ENCODE measurements at places on chromosomes 2 and 18.

GRCh38 chr2:232420073-232420454, 13.4 kb downstream of the ALPG start:
- H3K36me3 ChIP-seq: no peaks in the 10 kb centered on the region
- H3K27ac ChIP-seq: no peak overlapping the region
- H3K4me3 ChIP-seq: no peak overlapping the region
- DNase-seq: no peak
- H3K27me3 ChIP-seq: peaks cover 64% of the 10 kb centered on the region

- H3K4me3 ChIP-seq: no peak overlapping the region
- DNase-seq: peak; percentile 35
- H3K4me1 ChIP-seq: peaks cover 37% of the 10 kb centered on the region
- H3K27me3 ChIP-seq: no peaks in the 10 kb centered on the region
- H3K27ac ChIP-seq: no peak overlapping the region
Observed at GRCh38 chr2:43040084-43040854, 186.1 kb downstream of the ZFP36L2 start.

- no peaks in the 10 kb centered on the region for H3K4me1 ChIP-seq
- H3K4me3 ChIP-seq: no peak overlapping the region
- H3K27ac ChIP-seq: no peak overlapping the region
- DNase-seq: no peak
- H3K27me3 ChIP-seq: peaks cover 17% of the 10 kb centered on the region
Observed at GRCh38 chr2:130791617-130791939, 36.2 kb downstream of the AMER3 start.

DNA sequence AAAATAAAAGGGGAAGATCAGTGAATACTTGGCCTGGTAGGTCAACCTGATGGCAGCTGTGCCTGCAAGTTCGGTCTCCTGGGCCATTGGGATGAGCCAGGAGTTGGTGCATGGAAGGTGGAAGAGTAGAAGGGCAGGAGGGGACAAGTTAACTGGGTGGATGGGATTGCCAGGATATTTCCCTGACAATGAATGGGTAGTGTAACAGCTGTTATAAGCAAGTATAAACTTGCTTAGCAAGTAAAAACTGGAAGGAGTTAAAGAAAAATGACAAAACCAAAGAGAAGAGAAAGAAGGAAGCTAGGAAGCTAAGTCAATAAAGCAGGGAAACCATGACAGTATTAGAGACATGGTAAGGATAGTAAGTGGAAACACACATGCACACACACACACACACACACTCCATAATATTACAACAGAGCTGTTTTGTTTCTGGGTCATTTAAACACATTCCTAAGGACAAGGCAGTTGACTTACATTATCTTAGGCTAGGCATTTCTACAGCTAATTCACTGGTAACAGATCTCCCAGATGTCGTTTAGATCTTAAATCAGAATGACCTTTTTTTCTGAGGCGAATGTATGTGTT, 29.7 kb downstream of the MEP1B start:
- no peak for DNase-seq
- H3K4me1 ChIP-seq: no peaks in the 10 kb centered on the region
- no peak overlapping the region for H3K4me3 ChIP-seq
- H3K27ac ChIP-seq: no peak overlapping the region
- no peaks in the 10 kb centered on the region for H3K36me3 ChIP-seq

- no peak for DNase-seq
- no peak overlapping the region for H3K4me3 ChIP-seq
- no peaks in the 10 kb centered on the region for H3K36me3 ChIP-seq
- H3K27me3 ChIP-seq: no peaks in the 10 kb centered on the region
Observed at GRCh38 chr2:27849558-27850205, 40.5 kb downstream of the RBKS start.

DNA sequence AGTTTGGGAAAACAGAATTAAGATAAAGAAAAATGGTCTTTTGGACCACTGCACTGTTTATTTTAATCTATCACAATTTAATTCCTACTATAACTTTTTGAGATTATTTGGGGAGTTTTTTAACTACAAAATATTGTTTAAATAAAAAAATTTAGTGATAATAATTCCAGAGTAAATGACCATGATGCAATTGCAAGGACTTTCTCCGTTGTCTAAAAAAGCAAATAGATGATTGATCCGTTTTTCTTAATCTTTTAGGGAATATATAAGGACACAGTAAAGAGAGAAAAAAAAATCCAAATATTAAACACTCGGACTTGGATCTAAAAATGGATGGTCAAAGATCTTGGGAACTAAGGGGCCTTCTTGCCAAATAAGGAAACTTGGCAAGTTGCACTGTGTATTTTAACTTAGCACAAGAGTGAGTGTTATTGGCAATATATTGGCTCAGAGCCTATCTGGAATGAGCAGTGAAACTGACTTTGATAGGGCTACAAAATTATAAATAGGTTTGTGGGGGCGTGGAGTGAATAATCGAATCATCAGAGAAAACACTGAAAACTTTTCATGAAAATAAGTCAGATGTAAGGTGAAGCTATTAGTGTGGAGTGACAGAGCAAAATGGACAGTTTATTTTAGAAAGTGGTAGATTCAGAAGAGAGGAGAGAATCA, 2.0 kb downstream of the MAP3K20 start:
- H3K27ac ChIP-seq: peak overlapping the region; percentile 90
- H3K4me1 ChIP-seq: peaks cover 36% of the 10 kb centered on the region
- H3K4me3 ChIP-seq: peak overlapping the region; percentile 81
- DNase-seq: peak; percentile 49

DNA sequence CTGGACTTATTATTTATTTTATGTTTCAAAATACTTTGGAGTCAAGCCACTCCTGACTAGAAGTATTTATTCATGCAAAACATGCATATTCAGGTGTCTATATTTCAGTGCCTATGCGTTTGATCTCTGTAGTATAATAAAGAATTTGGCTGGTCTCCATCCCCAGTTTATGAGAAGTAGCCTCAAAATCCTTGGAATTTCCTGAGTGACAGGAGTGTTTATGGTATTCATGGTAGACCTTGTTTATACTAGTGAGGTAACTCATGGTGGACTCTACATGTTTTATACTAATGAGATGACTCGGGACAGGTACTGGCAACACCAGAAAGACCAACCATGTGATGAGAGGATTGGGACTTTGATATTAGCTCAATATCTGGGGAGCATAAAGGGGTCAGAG, 43.9 kb upstream of the CSRNP3 start:
- no peak overlapping the region for H3K27ac ChIP-seq
- H3K4me1 ChIP-seq: peaks cover 7% of the 10 kb centered on the region

- H3K27me3 ChIP-seq: no peaks in the 10 kb centered on the region
- no peak for DNase-seq
- H3K27ac ChIP-seq: peak overlapping the region; percentile 10
- peak overlapping the region; percentile 53 for H3K4me3 ChIP-seq
- no peaks in the 10 kb centered on the region for H3K36me3 ChIP-seq
- H3K4me1 ChIP-seq: peaks cover 38% of the 10 kb centered on the region
Observed at GRCh38 chr18:45015788-45016128, 335.1 kb downstream of the SETBP1 start.

DNA sequence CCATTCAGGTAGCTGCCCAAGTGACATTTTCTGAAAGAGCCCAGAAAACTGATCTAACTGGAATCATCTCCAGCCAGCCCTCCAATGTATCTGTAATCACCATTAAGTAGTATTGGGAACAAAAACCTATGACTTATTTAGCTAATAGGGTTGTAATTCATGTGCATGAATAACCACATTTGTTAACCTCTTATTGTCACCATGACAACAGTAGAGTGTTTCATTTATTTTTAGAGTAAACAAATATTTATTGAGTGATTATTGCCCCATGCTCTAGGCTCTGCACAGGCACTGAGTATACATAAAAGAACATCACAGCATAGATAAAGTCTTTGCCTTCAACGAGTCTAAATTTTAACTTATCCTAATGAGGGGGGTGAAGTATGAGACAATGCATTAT, 265.4 kb upstream of the UBE2E3 start:
- H3K4me1 ChIP-seq: peaks cover under 1% of the 10 kb centered on the region
- H3K36me3 ChIP-seq: no peaks in the 10 kb centered on the region
- no peaks in the 10 kb centered on the region for H3K27me3 ChIP-seq
- no peak overlapping the region for H3K27ac ChIP-seq

- no peaks in the 10 kb centered on the region for H3K4me1 ChIP-seq
- H3K27ac ChIP-seq: no peak overlapping the region
- no peaks in the 10 kb centered on the region for H3K36me3 ChIP-seq
- H3K27me3 ChIP-seq: peaks cover 15% of the 10 kb centered on the region
Observed at GRCh38 chr2:130264046-130264445, 65.8 kb upstream of the TUBA3E start.

DNA sequence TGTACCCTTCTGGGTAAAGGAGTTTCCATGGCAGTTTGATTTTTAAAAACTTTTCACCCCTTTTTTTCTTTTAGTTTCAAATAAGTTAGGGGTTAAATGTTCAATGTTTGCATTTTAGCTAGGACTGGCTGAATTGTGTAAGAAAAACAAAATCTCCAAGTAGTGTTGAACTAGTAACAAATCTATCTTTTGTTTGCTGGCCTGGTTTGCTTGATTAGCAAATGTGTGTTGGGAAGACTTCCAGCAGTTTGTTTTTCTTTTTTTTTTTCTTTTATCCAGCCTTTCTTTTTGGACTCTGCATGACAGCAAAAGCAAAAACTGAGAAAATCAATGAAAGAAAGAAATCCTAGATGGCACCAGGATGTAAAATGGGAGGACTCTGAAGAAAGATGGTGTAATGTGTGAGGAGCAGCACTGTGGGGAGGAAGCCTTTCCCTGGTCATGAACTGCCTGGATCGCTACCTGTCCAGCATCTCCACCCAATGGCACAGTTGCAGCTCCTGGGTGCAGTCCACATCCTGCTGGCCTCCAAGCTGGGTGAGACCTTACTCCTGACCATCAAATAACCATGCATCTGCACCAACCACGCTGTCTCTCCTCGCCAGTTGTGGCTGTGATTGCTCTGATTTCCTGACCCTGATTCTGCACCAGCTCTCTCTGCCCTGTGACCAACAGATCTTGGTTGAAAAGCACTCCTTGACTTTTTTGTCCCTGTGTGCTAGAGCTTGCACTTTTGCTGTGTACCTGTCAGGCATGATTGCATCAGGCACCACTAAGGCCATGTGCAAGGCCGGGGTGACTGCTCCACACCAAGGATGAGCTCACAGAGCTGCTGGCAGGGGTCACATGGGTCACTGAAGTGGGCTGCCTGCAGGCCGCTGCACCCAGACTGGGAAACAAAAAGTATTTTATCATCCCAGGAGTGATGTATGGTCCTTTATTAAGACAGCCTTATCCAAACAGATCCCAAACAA, 71.2 kb upstream of the ZNF236 start:
- no peak for DNase-seq
- no peak overlapping the region for H3K27ac ChIP-seq
- H3K27me3 ChIP-seq: no peaks in the 10 kb centered on the region
- H3K36me3 ChIP-seq: no peaks in the 10 kb centered on the region
- H3K4me1 ChIP-seq: no peaks in the 10 kb centered on the region

DNA sequence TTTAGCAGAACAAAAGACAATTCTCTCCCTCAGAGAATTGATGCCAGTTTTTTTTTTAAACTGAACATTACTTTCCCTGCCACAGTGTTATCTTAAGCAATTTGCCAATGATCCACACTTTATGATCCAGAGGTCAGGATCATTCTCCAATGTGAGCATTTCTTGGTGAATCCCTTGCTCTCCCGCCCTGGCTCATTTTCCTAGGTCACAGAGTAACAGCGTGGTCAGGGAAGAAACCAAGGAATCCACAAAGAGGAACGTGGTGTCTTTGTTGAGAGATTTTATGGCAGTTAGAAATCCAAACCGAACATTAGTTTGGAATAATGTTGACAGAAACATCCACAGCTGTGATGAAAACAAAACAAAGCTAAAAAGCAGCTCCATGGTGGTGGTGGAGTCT, 250.3 kb downstream of the TTC32 start:
- no peak overlapping the region for H3K4me3 ChIP-seq
- no peak for DNase-seq
- H3K27ac ChIP-seq: no peak overlapping the region

- no peaks in the 10 kb centered on the region for H3K36me3 ChIP-seq
- DNase-seq: peak; percentile 6
- H3K4me3 ChIP-seq: no peak overlapping the region
- no peak overlapping the region for H3K27ac ChIP-seq
Observed at GRCh38 chr2:136116151-136116812, 1.7 kb downstream of the CXCR4 start.

DNA sequence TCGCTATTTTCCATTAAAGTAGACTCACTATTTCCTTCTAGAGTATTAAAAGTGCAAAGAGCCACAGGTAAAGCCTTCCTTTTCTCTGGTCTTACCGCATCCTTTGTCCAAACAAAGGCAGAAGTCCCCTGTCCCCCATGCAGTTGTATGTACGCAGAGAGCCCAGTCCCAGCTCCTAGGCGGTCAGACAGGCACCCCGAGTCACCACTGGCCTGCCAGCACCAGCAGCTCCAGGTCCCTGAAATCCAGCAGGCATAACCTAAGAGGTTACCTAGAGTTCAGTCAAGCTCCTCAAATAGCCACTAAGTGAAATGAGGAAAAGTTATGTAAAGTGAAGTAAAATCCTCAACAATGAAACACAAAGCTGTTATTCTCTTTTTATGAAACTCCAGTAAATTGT, 60.4 kb upstream of the TWIST2 start:
- H3K27me3 ChIP-seq: no peaks in the 10 kb centered on the region
- no peaks in the 10 kb centered on the region for H3K36me3 ChIP-seq
- peak overlapping the region; percentile 81 for H3K4me3 ChIP-seq

GRCh38 chr2:203379156-203379555, 51.0 kb downstream of the ABI2 start:
- H3K4me1 ChIP-seq: no peaks in the 10 kb centered on the region
- no peak overlapping the region for H3K27ac ChIP-seq
- no peak overlapping the region for H3K4me3 ChIP-seq
- no peak for DNase-seq

- H3K27ac ChIP-seq: no peak within 1 kb of the TSS
- DNase-seq: peak; percentile 58
- H3K27me3 ChIP-seq: no peaks in the 10 kb centered on the region
Observed at GRCh38 chr2:176156807-176157498, at the start of gene HOXD3. HOXD3 (plus strand) TSS chr2:176157307; CDS start chr2:176169115, 11,808 bp downstream.

GRCh38 chr2:46145840-46146239, 151.4 kb upstream of the EPAS1 start:
- H3K4me1 ChIP-seq: no peaks in the 10 kb centered on the region
- no peaks in the 10 kb centered on the region for H3K36me3 ChIP-seq
- H3K4me3 ChIP-seq: no peak overlapping the region
- no peak for DNase-seq

DNA sequence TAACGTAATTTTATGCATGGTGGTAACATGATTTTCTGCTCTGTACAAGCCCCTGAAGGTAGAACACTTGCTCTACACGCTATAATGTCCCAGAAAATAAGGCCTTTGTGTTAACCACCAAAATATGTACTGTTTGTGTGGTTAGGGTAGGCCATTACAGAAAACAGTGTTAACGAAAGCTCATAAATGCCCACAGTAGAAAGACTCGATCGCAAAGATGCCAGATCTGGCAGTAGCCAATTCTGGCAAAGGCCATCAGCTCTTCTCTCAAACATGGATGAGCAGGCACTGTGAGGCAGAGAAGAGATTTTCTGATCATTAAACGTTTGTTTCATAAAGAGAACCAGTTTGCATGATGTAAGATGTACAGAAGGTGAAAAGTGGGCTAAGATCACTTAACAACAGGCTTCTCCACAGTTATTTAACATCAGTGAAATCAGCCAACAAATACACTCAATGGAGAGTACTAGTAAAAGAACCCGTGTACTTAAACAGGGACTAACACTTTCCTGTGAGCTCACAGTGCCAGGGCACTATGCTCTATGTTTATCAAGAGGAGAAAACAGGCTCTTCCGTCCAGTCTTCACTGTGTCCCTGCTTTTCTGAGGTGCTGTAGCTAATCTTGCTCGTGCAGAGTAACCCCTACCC, 80.3 kb downstream of the SPRED2 start:
- H3K27me3 ChIP-seq: no peaks in the 10 kb centered on the region
- H3K27ac ChIP-seq: no peak overlapping the region
- H3K4me1 ChIP-seq: peaks cover 40% of the 10 kb centered on the region
- no peaks in the 10 kb centered on the region for H3K36me3 ChIP-seq
- H3K4me3 ChIP-seq: no peak overlapping the region

- no peak overlapping the region for H3K27ac ChIP-seq
- H3K36me3 ChIP-seq: no peaks in the 10 kb centered on the region
- no peaks in the 10 kb centered on the region for H3K4me1 ChIP-seq
Observed at GRCh38 chr2:83022631-83023210, 1436.4 kb downstream of the SUCLG1 start.

All from GM23248 (cell line).